ENCODE measurements at places on chromosomes 11 and 22.

DNA sequence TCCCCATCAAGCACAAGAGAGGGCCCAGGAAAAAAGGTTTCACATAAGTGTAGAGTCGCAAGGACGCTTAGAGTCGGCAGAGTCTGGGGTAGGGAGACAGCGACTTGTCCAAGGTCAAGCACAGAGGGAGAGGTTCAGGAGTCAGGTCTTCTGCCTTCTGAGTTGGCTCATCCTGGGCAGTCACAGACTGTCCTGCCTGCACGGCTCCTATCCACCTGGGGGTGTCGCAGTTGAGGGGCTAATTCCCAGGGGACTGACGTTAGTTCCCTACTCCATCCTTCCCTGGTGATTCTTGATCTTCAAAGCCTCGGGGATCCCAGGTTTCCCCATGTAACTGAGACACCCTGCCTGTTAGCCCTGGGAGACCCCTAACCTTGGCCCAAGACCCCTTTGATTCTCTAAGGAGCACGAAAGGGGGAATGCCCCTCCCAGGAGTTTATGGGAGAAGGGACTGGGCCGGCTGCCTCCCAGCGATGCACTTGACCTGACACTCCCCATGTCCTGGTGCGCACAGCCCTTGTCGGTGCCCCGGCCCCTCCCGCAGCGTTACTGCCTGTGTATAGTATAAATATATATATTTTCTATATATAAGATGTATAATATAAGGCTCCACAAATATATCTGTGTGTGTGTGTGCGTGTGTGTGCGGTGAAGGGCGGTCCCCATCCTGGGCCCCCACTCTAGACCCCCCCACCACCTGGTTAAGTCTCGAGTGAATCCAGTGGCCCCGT is 14.7 kb upstream of the TAB1 start:
- no peak for DNase-seq

DNA sequence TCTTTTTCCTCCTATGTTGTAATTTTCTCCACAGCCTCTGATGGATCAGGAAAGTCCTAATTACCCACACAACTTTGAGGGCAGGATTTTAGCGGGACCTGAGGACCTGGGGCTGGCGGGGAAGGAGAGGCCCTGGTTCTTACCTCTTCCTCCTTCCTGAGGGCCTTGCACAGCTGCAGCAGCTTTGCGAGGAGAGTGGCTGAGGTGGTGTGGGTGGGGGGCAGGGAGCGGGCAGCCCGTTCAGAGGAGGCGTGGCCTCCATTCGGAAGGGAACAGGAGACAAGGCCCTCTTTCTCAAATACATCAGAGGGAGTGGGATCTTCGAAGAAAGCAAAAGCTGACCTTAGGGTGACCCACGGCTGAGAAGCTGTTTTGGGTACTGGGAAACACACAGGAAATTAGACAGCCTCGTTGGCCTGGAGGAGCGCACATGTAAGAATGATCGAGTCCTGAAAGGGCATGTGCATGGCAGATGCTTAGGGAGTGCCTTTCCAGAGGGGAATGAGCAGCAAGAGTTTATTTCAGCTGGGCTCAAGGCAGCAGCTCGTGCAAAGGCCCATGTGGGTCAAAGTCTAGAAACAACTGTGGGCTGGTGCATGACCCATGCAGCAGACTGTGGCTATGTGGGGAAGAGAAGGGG is 76.6 kb upstream of the NARS2 start:
- DNase-seq = no peak

DNA sequence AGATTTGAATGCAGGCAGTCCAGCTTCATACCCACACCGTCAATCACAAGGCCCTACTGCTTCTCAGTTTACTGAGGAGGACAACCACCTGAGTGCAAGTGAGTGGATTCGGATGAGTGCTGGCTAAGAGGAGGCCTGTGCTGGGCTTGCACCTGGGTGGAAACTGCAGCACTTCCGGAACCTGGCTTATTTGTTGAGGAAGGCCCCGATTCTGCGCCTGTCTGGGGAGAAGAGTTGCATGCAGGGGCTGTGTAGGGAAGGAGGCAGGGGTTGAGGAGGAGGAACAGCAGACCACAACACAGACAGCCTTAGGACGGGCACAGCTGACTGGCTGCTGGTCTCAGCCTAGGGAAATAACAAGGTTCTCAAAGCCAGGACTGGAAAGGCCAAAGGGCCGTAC is 20.8 kb downstream of the ABTB2 start:
- DNase-seq = no peak

GRCh38 chr11:132099692-132100091 is 729.3 kb downstream of the NTM start:
- DNase-seq = peak; percentile 38

DNA sequence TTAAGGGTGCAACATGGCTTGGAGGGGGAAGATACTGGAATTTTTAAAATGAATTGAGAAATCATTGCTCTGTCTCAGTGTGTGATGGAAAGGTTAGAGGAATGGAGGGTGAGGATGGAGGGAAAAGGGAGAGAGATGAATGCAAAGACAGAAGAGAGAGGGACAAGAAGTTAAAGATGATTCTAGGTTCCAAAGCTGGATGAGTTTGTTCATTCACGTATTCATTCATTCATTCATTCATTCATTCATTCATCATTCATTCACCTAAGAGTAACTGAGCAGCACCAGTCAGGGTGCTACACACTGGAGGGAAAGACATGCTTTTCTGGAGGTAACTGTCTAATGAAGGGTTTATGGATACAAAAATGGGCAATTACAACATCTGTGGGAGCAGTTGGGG is 209.2 kb downstream of the GRIK4 start:
- DNase-seq = no peak

DNA sequence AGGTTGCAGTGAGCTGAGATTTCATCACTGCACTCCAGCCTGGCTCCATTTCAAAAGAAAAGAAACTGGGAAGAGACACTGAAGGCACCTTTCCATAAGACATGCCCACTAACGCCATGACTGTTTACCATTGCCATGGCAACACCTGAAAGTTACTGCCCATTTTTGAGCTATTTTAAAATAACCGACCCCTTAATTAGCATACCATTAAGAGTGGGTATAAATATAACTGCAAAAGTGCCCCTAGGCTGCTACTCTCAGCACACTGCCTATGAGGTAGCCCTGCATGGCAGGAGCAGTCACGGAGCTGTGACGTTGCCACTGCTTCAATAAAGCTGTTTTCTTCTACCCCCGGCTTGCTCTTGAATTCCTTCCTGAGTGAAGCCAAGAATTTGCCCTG is 9.9 kb upstream of the RNASEH2C start:
- no peak for DNase-seq

DNA sequence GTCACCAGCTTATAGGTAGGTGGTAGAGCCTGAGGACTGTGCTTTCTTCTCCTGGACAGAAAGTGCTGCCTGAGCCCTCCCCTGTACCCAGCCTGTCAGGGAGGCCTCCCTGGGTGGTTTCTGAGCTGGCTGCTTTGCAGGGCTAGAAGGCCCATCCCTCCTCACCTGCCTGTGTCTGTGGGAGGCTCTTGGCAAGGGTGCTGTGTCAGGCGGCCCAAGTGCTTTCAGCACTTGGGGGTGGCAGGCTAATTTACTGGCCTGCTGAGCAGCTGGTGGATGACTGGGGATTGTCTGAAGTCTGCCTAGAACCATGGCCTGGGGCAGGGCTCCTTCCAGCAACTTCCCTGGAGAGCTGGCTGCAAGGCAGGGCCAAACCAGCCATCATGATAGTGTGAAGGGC is 139.0 kb upstream of the NAV2 start:
- DNase-seq = no peak

Data from common myeloid progenitor, CD34-positive (primary cell).